ENCODE measurements at places on chromosomes 12 and 14. TPM values are rescaled to one million over a fixed set of nuclear protein-coding genes. Genes with fewer than 3 reads are reported as not detected.

The DBX2 gene
- total RNA-seq: not detected

GRCh38 chr12:76299536-76300296 lies 48.5 kb downstream of the BBS10 start:
- peak; percentile 40 for DNase-seq

GRCh38 chr12:96743606-96744005 lies 163.5 kb upstream of the NEDD1 start:
- DNase-seq: no peak

- no peak for DNase-seq
Measured at GRCh38 chr12:131242741-131243496, 289.2 kb downstream of the ADGRD1 start.

DNA sequence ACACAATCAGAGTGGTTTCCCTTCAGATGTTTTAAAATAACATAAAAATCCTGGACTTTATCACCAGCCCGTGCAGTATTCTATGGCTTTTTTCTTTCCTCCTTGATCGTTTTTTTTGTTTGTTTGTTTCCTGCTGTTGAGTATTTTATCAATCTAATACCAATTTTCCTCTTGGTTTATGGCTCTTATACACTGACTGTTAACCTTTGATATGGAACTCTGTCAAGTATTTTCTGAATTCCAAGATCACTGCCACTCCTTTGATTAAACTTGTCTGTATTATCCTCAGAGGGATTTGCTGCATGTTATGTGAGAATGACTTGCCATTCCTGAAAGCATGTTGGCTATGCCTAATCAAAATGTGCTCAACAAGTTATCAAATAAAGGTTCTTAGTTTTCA lies 88.4 kb downstream of the PELI2 start:
- no peak for DNase-seq

- DNase-seq: no peak
Measured at GRCh38 chr12:30885321-30885720, 41.2 kb upstream of the TSPAN11 start.

DNA sequence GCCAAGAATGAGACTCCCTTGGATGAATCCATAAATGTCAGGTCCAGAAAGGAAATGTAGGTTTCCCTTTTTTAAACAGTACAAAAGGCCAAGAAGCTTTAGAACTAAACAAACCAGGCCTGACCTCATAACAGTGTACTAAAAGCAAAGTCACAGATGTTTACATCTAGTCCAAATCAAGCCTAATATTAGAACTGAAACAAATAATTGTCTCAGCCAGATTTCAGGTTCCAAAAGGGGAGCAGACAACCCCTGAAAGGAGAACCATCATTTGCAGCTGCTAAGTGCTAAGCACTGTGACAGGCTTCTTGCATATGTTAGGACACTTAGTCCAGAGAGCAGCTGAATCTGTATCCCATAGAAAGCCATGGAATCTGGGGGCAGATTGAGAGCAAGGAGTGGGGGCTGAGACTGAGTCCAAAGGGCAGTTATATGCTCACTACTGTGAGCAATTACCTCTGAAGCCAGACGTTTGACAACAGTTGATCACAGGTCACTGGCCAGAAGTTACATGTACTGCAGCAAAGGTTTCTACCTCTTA lies 90.1 kb downstream of the STXBP6 start:
- DNase-seq: no peak

- DNase-seq: no peak
Measured at GRCh38 chr14:23537351-23538049, 14.1 kb downstream of the ZFHX2 start.

DNA sequence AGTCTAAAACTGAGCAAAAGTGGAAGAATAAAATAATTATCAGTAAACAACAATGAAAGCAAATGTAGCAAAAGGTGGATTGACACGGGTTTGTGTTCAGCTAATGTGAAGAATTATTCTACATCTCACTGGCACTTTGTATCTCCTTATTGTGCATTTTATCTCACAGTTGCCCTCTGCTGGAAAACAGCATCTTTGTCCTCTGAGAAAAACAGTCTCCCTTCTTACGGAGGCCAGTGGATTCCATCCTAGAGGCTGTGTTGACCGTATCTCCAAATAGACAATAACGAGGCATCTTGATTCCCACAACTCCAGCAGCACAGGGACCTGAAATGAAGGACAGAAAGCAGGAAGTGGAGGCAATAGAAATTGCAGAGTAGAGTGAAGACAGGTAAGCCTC lies 51.3 kb upstream of the PLBD1 start:
- DNase-seq: peak; percentile 35

Measured in RPMI7951 (cell line).